ENCODE measurements at places on chromosomes 12 and 14. TPM values are rescaled to one million over a fixed set of nuclear protein-coding genes. Genes with fewer than 3 reads are reported as not detected.

The C12orf54 gene
- total RNA-seq = not detected

The AHNAK2 gene
- total RNA-seq = 0.22 TPM

- DNase-seq = no peak
Measured at GRCh38 chr14:53472306-53472705, 319.2 kb upstream of the DDHD1 start.

- no peak for DNase-seq
Measured at GRCh38 chr12:100752841-100753240, 41.7 kb upstream of the ANO4 start.

DNA sequence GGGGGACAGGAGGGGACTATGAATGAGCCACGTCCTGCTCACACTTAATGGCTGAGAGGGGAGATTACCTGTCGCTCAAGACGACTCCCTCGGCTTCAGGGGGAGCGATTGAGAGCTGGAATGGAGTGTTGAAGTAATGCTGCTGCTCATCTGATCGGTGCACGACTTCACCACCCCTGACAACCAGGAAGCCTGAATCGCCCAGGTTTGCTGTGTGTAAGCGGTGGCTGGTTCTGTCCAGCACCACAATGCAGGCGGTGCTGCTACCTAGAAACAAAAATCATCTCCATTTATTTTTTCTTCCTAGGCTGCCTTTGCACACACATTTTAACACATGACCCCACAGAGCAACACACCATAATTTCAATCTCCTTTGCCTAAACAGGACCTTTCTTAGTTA lies 37.3 kb downstream of the PPTC7 start:
- no peak for DNase-seq
